Stimulated activated CD4-positive, alpha-beta T cell treated with anti-CD3 and anti-CD28 coated beads, Interleukin-2, amount 100 ng/mL, for 4 hours (primary cell): ENCODE measurements at places on chromosomes 2 and 18.

GRCh38 chr2:102282678-102283091 lies 28.7 kb upstream of the IL1RL1 start:
- no peak for DNase-seq

DNA sequence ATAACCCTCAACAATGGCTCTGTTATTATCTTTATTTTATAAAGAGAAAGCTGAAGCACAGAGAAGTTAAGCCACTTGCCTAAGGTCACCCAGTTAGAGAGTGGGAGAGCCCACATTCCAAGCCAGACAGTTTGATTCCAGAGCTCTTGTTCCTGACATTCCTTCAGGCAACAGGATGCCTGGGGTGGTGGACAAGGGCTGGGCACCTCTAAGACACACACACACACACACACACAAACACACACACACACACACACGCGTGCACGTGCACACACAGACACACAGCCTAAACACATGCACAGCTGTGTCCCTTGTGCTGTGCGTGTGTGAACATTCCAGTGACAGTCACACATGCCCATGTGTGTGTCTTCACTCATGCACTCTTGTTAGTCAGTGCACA lies 26.4 kb downstream of the CELF4 start:
- DNase-seq = no peak

- DNase-seq = no peak
These were observed 21.9 kb downstream of the FOSL2 start for GRCh38 chr2:28414583-28414982.

GRCh38 chr2:231422056-231422455 lies 26.5 kb downstream of the B3GNT7 start:
- DNase-seq = no peak

DNA sequence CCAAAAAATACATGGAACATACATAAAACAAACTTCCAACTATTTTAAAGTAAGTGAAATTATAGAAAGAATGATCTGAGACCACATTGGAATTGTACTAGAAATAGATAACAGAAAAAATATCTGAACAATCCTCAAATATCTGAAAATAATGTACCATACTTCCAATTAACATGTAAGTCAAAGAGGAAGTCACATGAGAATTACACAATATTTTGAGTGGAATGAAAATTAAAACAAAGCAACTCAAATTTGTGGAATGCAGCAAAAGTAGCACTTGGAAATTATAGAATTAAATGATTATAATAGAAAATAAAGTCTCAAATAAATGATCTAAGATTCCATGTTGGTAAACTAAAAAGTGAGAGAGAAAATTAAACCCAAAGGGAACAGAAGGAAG lies 38.3 kb upstream of the CTIF start:
- no peak for DNase-seq

GRCh38 chr18:32668956-32669355 lies 103.9 kb downstream of the KLHL14 start:
- DNase-seq = no peak

- DNase-seq = no peak
These were observed 46.2 kb upstream of the ACMSD start for GRCh38 chr2:134792186-134792585.

- DNase-seq = no peak
These were observed 25.5 kb downstream of the TANC1 start for GRCh38 chr2:158993721-158994587.

- no peak for DNase-seq
These were observed 88.6 kb downstream of the SMAD7 start for GRCh38 chr18:48862132-48862531.

DNA sequence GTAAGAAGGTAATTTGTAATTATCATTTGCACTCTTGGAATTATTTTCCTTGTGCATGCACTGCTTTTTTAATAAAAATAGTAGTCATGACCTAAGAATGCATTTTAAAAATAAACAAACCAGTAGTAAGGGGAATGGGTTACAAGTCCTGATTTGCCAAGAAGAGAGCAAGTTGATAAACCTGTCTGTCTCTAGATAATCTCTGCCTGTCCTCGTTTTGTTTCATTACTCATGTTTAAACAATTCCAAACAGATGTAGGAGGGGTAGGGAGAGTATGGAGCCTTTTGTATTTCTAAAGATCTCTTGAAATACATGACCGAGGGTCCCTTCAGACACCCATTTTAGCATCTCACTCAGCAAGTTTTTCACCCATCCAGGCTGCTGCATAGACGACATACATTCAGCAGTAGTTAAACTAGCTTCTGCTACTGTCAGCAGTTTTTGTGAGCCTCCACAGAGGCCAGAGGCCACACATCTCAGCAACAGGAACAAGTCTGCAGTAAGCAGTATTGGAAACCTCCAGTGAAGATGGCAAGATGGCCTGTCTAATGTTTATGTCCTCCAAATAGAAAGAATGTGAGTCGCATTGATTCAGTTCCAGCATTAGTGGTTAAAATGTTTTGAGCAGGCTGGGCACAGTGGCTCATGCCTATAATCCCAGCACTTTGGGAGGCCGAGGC lies 2.3 kb upstream of the EXOC6B start:
- no peak for DNase-seq

GRCh38 chr2:27316655-27317412 lies 6.1 kb downstream of the MPV17 start:
- no peak for DNase-seq

- no peak for DNase-seq
These were observed 97.2 kb downstream of the PTGR3 start for GRCh38 chr18:75111760-75112159.

DNA sequence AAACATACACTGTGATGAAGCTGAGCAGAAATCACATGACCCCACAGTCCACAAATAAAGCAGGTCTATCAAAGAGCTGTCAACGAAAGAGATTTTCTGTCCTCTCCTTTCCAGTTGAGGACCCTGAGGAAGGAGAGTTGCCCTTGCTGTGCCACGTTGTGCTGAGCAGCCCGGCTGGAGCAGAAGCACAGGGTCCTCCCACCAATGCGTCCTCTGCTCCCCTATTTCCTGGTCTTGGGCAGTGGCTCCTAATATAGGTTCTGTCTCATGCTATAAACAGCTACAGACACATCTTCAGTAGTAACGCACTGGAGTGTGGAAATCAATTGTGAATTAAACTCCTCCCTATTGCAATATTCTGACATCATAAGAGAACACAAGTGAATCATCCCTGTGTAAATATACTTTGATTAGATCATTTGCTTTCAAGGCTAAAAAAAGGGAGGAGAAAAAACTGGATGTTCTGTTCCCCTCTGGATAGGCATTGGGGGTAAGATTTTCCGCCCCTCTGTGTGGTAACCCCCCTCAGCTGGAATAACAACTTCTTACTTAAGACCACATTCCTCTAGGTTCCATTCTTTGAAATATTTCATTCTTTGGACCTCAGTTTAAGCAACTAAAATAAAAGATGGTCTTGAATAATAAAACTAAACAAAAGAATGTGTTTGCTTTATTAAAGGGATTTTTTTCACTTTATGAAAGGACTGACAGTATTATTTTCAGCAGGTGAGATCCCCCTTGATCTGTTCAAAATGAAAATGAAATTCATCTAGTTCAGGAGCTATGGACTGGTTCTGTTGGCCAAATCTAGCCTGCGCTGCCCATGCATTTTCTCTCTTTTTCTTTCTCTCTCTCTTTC lies 8.3 kb upstream of the RHOB start:
- DNase-seq = no peak

GRCh38 chr2:177753682-177754491 lies 318.7 kb downstream of the PDE11A start:
- DNase-seq = no peak

DNA sequence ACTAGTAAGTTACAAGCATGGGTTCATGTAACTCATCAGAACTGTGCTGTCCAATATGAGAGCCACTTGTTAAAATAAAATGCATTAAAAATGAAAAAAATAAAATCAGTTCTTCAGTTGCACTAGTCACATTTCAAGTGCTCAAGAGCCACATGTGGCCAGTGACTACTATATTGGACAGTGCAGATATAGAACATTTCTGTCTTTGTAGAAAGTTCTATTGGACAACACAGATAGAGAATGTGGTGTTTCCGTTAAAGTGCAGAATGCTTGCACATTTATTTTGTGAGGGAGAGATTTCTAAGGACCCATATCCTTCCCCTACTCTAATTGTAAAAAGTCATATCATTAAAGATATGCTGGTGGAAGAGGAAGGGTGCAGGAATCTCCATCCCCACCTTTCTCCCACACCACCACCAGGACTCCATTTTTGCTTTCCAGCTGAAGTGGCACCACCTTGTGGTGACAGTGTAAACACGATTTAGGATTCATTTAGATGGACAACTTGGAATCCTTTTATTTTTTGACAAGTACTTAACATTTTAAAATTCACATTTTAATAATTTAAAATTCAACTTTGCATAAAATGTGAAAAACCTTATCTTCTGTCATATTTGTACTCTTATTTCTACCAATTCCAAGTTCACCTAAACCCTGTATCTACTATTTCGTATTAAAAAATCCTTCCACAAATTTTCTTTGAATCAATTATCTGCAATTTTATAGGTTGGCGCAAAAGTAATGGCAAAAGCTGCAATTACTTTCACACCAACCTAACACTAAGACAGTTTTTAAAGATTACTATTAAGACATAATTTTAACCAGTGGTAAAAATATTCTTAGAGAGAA lies 9.4 kb upstream of the CD302 start:
- no peak for DNase-seq

DNA sequence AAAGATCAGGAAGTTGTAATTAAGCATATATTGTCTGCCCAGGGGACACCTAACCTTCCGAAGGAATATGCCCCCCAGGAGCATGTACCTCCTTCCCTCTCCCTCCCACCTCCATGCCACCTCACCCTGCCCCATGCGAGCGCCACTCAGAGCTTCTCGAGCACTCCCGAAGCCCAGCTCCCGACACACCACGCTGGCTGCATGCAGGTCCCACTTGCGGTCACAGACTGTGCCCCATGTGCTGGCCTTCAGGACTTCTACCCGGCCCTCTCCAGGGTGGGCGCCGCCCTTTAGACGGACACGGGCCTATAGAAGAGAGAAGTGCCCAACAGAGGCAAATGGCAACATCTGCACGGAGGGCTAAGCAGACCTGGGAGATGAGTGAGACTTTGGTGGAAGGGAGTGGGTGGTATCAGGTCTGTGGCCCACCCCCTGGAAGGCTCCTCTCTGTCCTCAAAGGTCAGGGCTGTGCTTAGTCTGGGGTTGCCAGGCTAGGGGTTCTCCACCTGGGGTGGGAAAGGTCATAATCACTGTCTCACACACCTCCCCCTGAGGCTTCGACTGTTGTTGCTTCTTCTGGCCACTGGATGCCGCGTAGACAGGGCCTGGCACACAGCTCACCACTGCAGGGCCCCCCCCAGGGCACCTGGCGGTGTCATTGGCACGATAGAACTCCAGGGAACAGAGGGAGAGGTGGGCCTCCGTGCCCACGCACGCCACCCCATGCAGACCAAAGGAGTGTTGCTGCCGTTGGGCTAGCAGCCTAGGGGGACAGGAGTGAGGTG lies 6.6 kb downstream of the HTRA2 start:
- no peak for DNase-seq

DNA sequence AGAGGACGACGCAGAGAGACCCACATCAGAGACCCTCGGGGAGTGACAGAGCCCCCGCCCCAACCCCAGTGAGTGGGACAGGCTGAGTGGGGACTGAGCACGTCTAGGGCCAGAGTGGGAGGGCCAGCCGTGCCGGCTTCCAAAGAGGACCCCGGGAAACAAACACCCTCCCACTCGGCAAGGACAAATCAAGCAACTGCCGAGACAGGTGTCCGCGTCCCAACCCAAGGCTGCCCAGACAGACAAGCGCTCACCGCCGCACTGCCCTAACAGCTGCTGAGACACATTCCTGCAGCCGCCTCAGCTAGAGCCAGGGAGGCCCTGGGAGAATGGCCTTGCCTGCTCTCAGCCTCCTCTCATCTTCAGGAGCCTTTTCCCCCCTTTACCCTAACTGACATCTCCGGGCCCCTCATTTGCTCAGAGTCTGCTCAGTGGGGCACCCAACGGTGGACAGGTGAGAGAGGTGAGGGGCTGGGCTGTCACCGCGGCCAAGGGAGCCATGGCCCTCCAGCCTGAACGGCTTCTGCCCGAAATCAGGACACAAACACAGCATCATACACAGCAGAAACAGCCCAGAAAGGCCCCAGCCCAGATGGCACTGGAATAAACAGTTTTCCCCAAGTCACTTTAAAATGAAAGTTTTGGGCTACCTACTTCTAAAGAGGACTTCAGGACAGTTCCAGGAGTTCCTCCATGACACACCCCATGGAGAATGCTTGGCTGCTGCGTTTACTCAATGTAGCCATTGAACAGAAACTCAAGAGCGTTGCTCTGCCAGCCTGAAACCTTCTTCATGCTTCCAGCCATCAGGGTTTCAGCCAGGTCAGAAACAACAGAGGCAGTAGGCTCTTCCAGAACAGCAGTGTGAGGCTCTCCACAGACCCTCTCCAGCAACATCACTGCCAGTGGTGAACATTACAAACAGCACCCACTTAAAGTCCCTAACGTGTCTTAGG lies 23.6 kb downstream of the SLC66A2 start:
- DNase-seq = no peak

GRCh38 chr2:136126421-136126926 lies 8.5 kb upstream of the CXCR4 start:
- no peak for DNase-seq

GRCh38 chr2:187842978-187843847 lies 289.0 kb upstream of the TFPI start:
- DNase-seq = no peak

DNA sequence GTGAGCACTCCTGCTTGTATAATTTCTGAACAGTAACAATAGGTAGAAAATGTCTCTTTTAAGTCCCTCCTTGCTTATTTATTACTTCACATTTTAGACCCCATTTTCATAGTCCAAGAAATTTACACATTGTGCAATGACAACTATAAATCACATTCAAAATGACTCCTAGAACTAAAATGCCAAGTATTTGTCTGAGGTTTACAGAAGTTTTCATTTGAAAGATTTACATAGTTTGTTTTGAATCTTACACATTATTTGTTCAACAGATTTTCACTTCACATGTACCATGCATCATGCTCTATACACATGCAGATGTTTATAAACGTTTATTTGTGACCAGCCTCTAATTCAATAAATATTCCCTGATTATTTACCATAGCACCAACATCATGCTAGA lies 15.7 kb upstream of the TRIB2 start:
- no peak for DNase-seq

- DNase-seq = no peak
These were observed 13.8 kb downstream of the DPYSL5 start for GRCh38 chr2:26861610-26862224.

DNA sequence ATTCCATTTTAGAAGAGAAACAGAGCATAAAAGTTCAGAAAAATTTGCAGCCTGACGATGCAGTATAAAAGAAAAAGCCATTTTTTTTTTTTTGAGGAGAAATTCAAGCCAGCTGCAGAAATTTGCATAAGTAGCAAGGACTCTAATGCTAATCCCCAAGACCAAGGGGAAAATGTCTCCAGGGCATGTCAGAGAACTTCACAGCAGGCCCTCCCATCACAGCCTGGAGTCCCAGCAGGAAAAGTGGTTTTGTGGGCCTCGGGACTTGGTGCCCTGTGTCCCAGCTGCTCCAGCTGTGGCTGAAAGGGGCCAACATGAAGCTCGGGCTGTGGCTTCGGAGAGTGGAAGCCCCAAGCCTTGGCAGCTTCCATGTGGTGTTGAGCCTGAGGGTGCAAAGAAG lies 325.3 kb upstream of the HNMT start:
- no peak for DNase-seq

GRCh38 chr2:15391751-15392150 lies 169.4 kb downstream of the NBAS start:
- no peak for DNase-seq

GRCh38 chr2:196384729-196385128 lies 213.4 kb upstream of the STK17B start:
- DNase-seq = no peak
